8988T (cell line): ENCODE measurements at places on chromosomes 3 and 15.
A peak's percentile ranks its signal among the peaks of the same experiment; 100 is the strongest.

GRCh38 chr3:133895208-133896001 lies at the start of gene RAB6B:
Gene RAB6B, minus strand, starts transcription at chr3:133895882. Its CDS starts 416 bp downstream, at chr3:133895466.
- peak; percentile 79 for DNase-seq

- no peak for DNase-seq
Observed at GRCh38 chr3:125067225-125067624, 11.4 kb upstream of the HEG1 start.

GRCh38 chr3:76917436-76917835 lies 122.5 kb upstream of the ROBO2 start:
- no peak for DNase-seq

DNA sequence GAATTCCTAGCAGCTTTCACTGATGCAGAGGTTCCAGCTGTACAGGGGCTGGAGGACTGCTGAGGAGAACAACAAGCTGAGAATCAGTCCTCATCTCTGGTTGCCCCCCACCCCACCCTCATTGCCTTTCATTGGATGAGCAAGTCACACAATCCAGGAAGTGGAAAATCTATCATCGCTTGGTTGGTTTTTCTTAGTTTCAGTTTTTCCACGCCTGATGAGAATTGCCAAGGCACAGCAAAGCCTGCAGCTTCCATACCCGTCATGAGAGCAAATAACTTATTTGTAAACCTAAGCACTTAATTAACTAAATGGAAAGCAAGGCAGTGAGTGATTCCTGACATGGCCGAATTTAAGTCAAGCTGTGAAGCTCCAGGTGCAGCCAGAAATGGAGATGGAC lies 21.4 kb upstream of the LIPC start:
- DNase-seq, result no peak

DNA sequence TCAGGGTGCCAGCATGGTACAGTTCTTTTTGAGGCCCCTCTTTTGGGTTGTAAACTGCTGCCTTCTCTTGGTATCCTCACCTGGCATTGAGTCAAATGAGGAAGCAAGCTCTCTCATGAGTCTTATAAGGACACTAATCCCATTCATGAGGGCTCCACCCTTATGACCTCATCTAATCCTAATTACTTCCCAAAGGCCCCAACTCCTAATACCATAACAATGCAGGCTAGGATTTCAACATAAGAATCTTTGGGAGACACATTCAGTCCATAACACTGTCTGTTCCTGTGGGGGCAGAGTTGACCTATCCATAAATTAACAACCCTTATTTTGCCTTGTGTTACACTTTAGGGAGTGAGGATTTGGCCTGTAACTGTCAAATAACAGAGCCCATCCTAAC lies 278.3 kb downstream of the LRTM1 start:
- no peak for DNase-seq

GRCh38 chr3:14719006-14719405 lies 44.1 kb downstream of the C3orf20 start:
- no peak for DNase-seq

GRCh38 chr15:26126070-26126469 lies 262.9 kb upstream of the ATP10A start:
- DNase-seq, result no peak

DNA sequence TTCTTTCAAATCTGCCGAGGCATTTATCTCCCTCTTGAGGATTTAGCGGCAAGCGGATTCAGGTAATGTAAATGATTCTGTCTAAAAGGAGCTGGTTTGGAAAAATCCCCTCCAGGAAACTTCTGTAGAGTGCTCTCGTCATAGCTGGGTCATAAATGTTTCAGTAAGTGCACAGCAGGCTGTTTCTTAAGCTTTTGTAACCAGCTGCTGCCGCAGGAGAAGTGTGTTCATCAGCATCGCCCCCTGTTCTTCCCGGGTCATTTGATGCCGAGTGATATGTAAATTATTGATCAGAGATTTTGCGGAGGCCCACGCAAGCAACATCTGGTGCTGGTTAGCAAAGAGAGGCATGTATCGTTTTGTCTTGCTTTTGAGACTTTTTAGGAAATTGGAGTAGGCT lies 53.1 kb downstream of the DNASE1L3 start:
- DNase-seq, result no peak

DNA sequence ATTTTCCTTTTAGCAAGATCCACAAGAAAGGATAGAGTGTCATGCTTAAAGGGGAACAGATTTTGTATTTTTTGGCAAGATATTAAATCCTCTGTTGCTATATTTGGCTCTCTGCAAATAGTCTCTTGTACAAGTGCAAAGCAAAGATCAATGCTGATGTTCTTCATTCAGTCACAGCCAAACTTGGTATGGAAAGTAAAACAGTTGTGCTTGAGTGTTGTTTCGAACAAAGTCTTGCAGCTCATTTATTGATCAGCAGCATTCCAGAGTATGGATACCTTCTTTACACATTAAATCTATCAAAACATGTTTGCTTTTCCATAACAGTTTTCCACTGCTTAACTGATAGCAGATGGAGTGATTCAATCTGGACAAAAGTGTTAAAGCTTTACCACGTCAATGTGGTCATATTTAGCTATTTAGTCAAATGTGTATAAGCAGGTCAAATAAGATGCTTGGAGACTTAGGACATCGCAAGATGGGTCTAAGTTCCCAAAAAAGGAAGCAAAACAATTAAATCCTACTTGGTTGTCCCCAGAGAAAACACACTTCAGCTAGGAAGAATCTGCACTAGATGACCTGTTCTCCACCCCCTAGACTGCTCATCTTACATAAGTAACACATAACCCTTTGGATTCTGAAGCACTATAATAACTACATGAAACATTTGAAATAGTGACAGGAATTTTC lies 52.4 kb downstream of the VGLL3 start:
- DNase-seq, result no peak

- no peak for DNase-seq
Observed at GRCh38 chr3:175865724-175866123, 1006.6 kb downstream of the NAALADL2 start.

DNA sequence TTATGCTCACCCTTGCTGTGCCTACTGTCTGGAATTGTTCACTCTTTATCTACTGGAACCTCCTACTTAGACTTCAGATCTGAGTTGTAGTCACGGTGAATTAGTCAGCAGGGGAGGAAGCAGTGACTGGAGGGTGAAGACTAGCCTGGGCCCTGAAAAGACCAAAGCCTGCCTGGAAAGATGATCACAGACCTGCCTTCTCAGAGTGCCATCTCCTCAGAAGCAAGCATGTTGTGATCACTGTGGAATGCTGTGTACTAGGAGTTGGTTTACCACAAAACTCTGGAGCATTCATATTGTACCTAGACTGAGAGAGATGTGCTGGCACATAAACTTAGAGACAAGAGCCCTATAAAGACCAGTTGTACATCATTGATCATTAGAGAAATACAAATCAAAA lies 100.7 kb upstream of the SCN10A start:
- DNase-seq, result no peak

DNA sequence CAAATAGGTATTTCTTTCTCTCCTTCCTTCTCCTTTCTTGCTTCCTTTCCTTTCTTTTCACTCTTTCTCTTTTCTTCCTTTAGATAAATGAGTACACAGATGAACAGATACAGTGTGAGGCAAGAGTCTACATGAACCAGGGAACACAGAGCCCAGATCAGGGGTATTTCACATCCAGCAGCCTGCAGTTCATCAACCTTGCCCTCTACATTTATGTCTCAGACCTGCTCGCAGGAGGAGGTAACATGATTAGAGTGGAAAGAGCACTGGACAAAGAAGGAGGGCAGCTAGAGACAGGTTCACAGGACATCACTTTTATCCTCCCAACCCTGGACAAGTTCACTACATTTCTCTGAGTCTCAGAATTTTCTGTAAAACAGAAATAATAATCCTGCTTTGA lies 773.1 kb downstream of the NTRK3 start:
- no peak for DNase-seq

GRCh38 chr15:37100109-37100965 lies at the start of gene MEIS2:
Gene MEIS2, minus strand, starts transcription at chr15:37100549. Its CDS starts 1,083 bp downstream, at chr15:37099466.
- DNase-seq, result peak; percentile 85
